Lower leg skin (tissue), 4 donors: ENCODE measurements at places on chromosomes 7 and 10.

GRCh38 chr10:34719328-34719727, 95.8 kb downstream of the PARD3 start:
- DNase-seq, result no peak

- peak; percentile 99 for DNase-seq
Measured at GRCh38 chr7:23181684-23182553, at the start of gene NUP42. Gene NUP42, plus strand, starts transcription at chr7:23182048. Its CDS starts 38 bp downstream, at chr7:23182086.

DNA sequence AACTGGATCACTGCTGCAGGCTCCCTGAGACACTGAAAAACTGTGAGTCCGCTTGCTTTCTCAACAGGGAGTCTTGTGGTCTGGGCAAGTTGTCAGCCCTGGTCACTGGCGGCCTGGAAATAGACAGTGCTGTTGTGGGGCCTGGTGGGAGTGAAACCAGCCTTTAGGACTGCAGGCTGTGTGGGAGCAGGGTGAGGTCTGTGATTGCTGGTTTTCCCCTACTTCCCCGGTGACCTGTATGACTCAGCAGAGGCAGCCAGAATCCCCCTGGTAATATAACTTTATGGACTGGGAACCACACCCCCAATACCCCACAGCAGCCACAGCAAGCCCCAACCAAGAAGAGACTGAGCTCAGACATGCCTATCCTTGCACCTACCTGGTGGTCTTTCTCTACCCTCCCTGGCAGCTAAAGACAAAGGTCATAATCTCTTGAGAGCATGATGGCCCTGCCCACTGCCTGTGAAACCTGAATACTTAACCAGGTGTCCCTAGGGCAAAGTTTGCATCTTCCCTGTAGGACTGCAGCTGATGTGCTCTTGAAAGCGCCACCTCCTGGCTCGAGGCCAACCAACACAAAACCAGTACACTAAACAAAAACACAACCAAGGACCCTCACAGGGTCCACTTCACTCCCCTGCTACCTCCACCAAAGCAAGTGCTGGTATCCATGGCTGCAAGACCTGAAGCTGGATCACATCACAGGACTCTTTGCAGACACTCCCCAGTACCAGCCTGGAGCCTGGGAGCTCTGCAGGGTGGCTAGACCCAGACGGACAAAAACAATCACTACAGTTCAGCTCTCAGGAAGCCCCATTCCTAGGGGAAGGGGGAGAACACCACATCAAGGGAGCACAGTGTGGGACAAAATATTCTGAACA, 7.2 kb upstream of the ADAM22 start:
- DNase-seq, result no peak

DNA sequence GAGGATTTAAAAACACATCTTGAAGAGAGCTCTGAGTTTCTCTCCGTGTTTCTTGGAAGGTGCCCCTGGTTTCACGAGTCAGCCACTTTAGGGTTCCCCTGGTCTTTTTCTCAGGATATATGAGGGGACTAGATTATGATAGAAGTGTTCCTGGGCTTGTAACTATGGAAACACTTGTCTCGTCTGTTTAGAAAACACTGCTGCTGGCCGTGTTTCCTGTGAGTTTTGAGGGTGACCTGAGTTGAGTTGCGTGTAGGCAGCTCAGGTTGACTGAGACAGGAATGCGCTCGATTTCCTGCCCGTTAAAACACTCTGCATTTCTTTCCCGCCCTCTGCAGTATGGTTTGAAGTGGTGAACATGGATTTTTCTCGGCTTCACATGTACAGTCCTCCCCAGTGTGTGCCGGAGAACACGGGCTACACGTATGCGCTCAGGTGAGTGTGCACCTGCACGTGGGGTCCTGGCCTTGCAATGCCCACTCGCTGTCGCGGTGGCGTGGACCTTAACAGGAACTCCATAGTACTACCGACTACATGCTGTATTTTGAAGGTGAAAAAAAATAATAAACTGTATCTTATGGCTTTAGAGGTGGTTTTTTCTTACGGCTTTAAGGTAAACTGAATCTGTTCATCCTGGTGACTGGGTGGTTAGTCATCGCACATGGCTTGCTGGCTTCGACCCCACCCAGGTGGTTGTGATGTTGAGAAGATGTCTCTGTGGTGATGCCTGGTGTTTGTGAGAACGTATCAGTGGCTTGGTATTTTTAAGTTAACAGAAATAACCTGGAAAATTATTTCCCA, at the start of gene SUN1:
SUN1 (plus strand) TSS at position 310 of the 801 bp plus-strand sequence; CDS start at position 359, 49 bp downstream.
- DNase-seq, result no peak

DNA sequence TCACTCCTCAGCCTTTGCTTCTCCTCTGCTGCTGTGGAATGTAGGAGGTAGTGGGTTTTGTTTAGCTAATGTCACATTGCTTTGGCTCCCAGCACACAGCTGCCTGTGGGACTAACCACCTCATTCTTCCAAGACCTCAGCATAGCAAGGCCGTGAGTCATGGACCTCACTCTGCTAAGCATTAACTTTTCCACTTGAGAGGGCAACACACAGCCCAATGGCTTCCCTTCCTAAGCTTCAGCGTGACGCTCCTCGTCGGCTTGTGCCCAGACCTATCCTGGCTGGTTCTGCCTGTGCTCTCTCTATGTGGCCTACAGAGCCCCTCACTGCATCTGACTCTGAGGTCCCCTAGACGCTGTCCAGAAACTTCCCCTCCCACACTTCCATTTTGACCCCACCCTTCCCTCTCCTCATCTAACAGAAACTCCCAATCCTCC, 23.3 kb downstream of the MYOF start:
- DNase-seq, result peak; percentile 95

- no peak for DNase-seq
Measured at GRCh38 chr7:151987748-151988529, 31.7 kb downstream of the GALNTL5 start.
